ENCODE measurements at places on chromosomes 7 and 10.

GRCh38 chr7:100642534-100642907 lies 1.2 kb upstream of the TFR2 start:
- peak; percentile 41 for DNase-seq

GRCh38 chr7:106644999-106645398 lies 16.0 kb downstream of the CCDC71L start:
- no peak for DNase-seq

- no peak for DNase-seq
Observed at GRCh38 chr7:156472267-156472666, 168.3 kb upstream of the RNF32 start.

- no peak for DNase-seq
Observed at GRCh38 chr7:64874114-64874513, 29.0 kb upstream of the ZNF273 start.

DNA sequence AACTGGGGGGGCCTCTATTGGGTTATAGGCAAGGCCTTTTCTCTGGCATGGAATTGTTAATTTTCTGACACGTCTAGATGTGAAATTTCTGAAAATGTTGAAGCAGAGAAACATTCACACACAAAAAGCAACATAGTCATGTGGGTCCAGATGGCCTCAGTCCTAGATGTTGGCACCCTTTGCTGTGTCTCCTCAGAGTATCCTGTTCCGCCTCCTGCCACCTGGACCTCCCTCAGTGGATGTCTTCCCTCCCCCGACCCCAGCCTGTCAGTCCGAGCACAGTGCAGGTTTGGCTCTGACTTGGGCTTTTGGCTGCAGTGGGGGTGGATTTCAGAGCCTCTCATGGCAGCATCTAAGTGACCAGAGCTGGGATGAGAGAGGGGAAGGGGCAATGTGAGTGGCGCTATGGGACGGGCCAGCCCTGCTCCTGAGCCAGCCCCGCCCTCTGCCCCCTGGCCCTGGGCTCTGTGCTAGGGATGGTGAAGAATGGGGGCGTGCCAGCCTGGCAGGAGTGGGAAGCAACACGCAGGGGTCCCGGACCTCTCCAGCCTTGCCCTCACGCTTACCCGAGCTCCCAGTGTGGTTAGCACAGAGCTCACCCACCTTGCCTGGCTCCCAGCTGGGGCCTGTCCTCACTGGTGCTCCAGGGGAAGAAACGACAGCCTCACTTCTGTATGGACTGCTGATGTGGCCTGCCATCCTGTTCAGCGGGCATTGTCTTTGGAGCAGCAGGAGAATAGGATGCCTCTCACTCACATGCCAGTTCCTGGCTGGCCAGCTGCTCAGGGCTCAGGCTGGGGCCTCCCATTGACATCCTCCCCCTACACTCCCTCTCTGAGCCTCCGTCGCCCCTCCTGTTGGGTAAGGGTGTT lies 6.2 kb downstream of the ATP6V0E2 start:
- no peak for DNase-seq

DNA sequence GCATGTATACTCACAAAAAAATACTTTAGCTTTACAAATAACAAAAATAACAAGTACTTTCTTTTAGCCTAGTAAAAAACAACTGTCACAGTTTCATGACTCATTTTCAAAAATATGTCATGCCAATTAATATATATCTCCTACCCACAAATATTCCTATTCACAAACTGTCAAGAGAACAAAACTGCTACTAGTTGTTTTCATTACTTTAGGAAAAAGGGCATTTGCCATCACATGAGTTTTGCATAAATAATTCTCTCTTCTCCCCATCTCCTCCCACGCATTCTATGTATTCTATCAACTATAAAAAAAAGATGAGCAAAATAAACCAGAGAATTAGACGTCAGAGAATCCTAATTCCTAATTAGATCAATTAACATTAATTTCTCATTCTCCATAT lies 87.6 kb downstream of the PIP4K2A start:
- DNase-seq: no peak

DNA sequence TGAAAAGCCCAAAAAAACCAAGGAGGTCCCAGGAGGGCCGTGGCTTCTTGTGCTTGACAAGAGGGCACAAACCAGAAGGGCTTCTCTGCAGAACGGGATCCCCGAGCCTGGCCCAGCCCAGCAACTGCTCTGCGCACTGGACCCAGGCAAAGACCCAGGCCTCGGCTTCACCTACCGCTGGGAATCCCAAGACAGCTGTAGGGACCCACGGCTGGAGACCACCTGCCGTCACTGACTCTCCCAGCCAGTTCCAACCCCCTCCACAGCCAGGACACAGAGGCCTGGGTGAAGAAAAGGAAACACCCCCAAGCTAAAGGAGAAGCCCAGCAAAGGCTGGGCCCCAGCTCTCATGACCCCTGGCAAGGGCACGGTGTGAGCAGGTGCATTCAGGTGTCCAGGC lies 24.3 kb downstream of the PDGFA start:
- no peak for DNase-seq

DNA sequence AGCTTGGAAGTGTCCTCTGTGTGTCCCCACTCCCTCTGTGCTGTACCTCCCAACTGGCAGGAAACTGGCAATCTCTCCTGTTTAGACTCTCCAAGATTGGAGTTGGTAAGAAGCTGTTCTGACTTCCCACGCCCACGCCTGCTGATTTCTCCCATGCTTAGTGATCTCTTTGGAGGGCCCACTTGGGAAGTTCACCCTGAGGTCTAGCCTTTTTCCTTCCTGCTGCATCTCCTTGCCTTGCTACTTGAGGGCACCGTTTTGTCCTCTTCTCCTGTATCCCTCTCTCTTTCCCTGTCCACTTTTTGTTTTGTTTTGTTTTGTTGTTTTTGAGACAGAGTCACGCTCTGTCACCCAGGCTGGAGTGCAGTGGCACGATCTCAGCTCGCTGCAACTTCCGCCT lies 35.4 kb downstream of the ZAN start:
- no peak for DNase-seq

DNA sequence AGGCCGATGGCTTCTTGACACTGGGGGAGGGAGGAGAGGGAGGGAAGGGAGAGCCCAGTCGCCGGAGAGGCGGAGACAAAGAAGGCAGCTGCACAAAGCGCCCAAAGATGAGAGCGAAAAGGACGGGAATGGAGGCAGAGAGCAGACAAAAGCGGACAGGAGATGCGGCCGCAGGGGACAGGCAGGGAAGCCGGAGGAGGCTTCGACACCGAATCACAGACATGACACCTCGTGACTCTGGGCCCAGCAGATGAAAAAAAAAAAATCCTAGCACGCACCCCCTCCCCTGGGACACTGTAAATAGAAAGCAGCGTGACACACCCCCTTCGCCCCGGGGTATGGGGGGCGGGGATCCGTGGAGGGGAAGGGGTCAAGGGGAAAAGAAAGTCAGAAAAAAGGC lies 976 bp downstream of the NAT16 start:
- DNase-seq: no peak

DNA sequence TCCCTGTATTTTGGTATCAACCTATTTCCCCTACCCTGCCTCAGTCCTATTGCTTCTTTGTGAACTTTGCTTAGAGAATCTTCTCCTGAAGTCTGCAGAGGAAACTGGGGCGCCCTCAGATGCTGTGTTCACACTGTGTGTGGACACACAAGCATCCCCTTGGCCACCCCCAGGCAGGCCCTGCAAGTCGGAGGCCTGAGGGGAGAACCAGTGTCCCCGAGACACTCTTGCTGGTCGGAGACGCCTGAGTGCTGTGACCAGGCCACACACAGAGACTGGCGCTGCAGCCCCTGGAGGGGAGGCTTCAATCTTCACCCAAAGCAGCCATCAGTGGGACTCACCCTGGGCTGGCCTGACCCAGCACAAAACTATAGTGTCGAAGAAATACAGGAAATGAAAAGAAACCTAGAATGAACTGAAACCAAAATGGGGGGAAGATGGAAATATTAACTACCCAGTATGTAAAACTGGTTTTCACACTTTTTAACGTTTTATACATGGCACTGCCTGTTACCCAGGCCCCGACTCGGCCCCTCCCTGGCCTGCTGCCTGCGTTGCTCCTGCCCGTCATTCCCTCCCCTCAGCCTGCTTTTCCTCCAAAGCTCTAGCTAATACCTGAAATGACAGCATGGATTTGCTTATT lies 48.4 kb upstream of the FAM20C start:
- no peak for DNase-seq

GRCh38 chr10:9515922-9516321 lies 1461.4 kb downstream of the GATA3 start:
- DNase-seq: no peak

DNA sequence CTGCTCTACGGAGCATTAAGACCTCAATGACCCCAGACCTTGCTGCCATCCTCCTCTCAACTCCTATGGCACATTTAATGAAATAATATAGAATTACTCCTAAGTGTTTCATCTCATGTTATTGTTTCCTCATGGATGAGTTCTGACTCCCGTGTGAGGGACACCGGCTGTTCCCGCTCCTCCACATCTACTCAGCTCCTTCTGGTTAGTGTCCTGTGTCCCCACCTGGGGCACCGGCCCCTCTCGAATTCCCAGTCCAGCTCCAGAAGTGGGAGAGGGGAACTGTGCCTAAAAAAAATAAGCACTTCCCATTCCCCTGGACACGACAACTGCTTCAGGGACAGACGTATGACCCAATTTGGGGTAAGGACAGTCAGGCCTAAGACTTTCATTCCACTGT lies 58.3 kb downstream of the PIP4K2A start:
- DNase-seq: no peak

- no peak for DNase-seq
Observed at GRCh38 chr10:73906524-73907447, 4.1 kb upstream of the PLAU start.

GRCh38 chr7:31852462-31852861 lies 165.4 kb downstream of the PPP1R17 start:
- no peak for DNase-seq

- DNase-seq: no peak
Observed at GRCh38 chr7:108120196-108120595, 10.0 kb downstream of the LAMB4 start.

- no peak for DNase-seq
Observed at GRCh38 chr10:32156031-32156495, 99.8 kb upstream of the KIF5B start.

DNA sequence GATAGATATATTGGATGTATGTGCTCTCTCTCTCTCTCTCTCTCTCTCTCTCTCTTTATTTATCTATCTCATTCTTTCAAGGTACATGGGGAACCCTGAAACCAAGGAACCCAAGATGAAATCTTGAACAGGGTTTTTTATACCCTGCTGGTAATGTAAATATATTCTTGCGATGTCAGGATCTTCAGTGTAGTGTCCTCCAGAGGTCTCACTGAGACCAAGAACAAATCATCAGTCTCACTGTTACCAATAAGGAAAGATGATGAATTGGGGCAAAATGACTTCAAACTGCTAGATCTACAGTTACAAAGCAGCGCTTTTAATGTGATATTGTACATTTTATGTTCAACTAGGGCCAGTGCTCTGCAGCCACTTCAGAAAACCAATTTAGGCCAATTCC lies 423.5 kb downstream of the ANKRD7 start:
- no peak for DNase-seq

GRCh38 chr10:131821378-131822012 lies 79.3 kb upstream of the PPP2R2D start:
- DNase-seq: no peak

DNA sequence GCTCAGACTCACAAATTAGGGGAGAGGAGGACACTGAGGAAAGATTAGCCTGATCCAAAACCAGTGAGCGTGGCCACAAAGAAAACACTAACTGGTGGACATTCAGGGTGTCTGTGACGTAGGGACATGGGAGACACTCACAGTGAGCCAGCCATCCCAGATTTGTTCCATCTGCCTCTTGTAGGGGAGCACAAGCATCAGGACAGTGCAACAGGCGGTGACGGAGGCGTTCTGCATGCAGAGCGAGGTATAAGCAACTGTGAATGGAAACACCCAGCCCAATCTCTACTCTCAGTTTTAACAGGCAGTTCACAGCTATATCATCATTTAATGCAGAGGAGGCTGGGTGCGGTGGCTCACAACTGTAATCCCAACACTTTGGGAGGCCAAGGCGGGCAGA lies 52.8 kb upstream of the TOMM7 start:
- no peak for DNase-seq

- no peak for DNase-seq
Observed at GRCh38 chr7:76142861-76143260, 58.8 kb upstream of the SRRM3 start.
